NCI-H1417 treated with DMSO at 0.1 percent for 48 hours (cell line): ENCODE measurements at places on chromosomes 3 and 15.

DNA sequence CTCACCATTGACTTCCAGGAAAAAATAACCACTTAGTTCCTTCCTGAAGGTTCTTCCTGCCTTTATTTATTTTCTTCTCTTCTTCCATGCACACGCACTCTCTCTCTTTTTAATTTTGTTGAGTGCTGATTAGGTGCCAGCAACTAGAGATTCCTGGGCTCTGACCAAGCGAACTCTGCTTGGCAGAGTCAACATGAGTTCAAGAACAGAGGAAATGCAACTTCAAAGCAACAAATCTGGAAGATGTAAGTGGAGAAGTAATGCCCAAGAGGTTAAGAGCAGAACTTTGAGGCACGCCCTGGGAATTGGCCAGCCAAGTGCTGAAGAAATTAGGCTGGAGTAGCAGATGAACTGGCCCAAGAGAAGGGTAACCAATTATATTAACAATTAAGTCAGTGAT, 8.5 kb downstream of the ERC2 start:
- DNase-seq: no peak

DNA sequence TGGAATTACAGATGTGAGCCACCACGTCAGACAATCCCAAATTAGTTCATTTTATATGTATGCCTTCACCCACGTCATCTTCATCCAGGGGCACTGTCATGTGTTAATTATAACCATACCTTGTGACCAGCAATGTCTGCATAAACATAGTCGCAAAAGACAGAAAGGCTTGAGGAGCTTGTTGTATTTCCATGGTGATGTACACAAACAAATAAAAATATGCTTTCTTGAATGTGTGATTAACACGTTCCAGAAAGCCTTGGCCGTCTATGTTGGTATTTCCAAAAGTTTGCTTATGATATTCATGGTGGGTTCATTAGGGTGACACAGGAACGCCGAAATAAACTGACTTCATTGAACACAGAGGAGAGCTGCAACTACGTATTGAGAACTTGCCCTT, 524.7 kb upstream of the ZNF717 start:
- DNase-seq: no peak

- no peak for DNase-seq
These were observed 761.7 kb downstream of the VGLL3 start for GRCh38 chr3:86229086-86229774.

DNA sequence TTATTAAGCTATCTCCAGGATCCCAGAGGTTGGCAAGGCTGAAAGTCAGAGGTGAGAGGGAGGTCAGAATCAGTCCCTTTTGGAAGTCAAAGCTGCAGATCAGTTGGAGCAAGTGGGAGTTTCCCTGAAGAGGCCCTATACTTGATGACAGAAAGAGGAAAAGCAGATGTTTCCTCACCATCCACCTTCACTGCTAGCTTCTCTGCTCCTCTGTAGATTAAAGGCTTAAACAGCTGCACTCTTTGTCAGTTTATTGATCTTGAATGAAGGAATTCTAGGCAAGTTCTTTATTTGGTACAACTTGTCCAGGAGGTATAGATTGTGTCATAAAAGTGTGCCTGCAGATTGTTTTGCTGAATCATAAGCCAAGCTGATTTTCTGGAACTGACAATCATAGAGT, 408.2 kb upstream of the TGFBR2 start:
- DNase-seq: no peak

- DNase-seq: no peak
These were observed 39.9 kb downstream of the OIP5 start for GRCh38 chr15:41292521-41292920.

DNA sequence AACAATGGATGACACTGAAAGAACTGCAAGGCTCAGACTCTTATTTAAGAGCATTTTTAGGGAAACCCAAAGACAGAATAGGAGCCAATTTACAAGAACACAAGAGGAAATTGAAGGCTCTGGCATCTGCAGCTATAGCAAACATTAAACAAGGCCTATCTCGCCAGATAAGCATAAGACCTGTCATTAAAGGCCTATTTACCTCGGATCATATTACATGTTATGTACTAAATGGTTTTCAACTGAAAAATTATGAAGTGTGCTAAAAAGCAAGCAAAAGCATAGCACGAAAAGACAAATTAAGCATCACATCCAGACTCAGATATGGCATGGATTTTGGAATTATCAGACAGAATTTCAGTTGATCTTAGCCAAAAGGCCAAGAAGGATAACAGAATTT, 617.1 kb downstream of the SQOR start:
- DNase-seq: no peak

DNA sequence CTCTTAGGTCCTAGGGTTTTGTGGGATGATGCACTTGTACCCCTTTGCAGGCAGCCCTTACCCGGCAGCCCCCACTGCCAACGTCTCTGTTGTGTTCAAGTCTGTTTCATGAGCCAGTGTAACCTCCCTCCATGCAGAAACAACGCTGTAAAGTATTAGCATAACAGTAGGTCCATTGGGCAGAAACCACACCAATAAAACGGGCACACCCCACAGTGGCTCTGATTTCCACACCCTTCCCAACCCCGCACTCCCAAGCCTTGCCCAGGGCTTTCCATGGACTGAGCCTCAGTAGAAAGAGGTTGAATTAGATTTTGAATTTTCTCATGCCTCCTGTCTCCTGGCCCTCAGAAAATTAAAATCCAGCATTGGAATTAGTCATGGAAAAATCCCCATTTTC, 124.5 kb downstream of the CACNA1D start:
- DNase-seq: no peak

DNA sequence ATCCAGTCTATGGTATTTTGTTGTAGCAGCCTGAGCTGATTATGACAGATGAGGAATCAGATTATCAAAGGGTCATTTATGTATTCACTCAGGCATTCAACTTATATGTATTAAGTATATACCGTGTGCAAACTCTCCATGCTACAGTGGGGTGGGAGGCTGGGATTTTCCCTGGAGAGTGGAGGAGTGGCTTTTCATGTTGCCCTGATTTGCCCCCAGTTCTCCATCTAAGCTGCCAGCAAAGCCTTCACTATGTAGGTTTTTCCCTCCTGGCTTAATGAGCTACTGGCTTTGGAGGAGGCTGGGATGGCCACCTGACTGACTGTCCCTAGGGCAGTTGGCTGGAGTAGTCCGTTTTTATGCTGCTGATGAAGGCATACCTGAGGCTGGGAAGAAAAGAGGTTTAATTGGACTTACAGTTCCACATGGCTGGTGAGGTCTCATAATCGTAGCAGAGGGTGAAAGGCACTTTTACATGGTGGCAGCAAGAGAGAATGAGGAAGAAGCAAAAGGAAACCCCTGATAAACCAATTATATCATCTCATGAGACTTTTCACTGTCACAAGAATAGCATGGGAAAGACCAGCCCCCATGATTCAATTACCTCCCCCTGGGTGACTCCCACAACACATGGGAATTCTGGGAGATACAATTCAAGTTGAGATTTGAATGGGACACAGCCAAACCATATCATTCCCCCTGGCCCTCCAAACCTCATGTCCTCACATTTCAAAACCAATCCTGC, 253.9 kb downstream of the RPLP1 start:
- no peak for DNase-seq

DNA sequence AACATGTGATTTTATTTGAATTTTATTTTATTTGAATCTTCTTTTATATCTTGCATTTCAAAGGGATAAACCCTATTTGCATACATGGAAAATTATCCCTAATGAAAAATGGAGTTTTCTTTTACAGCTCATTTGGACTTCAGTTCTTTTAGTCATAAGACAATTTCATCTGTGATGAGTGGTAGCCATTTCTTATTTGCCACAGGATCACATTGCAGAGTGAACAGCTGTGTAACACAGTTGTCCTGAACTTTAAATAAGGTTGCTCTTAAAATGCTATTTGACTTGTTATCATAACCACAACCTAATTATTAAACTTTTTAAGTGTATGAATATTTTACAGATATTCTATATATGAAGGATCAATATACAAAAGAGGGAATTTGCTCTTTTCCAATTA, 221.7 kb upstream of the ROPN1 start:
- DNase-seq: no peak

GRCh38 chr3:191290311-191291025, 38.7 kb upstream of the CCDC50 start:
- no peak for DNase-seq
